ENCODE measurements at places on chromosomes 16 and 17.

- no peak for DNase-seq
Observed at GRCh38 chr17:4006745-4007211, 42.5 kb upstream of the ATP2A3 start.

DNA sequence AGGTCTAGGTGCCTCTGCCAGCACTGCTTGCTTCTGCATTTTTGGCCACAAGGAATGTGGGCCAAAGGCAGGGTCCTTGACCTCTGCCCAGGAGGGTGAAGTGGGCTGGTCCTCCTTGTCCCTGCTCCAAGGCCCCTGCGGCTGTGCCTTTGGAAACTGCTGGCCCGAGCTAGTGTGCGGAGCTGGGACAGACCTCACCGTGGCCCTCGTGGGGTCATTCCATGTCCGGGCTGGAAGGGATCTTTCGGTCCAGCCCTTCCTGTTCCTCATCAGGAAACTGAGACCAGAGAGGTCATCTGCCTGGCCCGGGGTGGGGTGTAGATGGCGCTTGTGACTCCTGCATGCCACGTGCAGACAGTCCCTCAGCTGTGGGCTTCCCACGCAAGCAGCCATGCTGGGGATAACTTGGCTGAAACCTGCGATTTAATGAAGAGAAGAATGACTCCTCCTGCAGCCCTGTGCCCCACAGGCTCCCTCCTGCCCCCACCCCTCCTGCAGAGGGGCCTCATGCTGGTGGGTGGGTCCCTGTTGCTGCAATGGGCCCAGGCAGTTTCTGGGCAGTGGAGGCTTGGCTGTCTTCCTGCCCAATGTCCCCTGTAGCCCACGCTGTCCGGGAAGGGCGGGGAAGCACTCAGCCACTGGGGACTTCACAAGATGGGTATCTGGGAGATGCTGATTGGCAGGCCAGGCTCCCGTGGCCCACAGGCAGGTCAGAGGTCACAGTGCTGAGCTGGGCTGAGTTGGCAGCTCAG, 245.2 kb downstream of the SEC14L1 start:
- no peak for DNase-seq

DNA sequence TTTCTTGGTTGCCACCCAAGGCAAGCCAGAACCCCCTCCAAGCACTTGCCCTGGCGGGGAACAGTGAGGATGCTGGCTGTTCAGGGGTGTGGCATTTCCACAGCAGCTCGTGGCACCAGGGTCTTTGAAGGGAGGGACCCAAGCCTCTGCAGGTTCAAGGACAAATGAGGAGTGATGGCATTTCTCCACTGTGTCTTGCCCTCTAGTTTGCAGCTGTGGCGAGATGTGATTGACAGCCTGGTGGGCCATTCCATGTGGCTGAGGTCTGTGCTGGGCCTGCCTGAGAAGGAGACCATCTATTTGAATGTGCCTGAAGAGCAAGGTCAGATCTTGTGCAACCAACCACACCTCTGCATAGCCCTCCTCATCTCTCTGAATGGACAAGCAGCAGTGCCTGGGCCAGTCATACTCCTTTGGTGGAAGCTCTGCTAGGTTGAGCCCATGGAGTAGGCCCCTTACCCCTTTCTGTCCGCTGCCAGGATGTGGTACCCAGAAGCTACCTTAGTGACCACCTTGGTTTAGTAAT, 4.5 kb upstream of the EPN3 start:
- DNase-seq, result no peak

DNA sequence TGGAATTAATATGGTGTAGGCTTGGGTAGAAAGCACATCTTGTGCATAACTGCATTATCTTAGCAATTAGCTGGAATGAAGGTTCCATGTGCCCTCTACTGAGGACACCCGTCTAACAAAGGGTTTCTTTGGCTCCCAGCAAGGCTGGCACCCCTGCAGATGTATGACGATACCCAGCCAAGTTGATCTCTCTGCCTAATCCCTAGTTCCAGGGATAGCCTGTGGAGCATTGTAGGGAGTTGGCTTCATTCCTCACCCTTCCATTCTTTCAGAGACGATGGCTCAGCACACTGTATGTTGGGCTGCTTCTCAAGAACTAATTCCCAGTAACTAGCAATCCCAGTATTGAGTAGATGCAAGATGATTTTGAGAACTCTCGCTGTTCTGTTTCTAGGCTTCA, 182.5 kb downstream of the SNX29 start:
- no peak for DNase-seq

DNA sequence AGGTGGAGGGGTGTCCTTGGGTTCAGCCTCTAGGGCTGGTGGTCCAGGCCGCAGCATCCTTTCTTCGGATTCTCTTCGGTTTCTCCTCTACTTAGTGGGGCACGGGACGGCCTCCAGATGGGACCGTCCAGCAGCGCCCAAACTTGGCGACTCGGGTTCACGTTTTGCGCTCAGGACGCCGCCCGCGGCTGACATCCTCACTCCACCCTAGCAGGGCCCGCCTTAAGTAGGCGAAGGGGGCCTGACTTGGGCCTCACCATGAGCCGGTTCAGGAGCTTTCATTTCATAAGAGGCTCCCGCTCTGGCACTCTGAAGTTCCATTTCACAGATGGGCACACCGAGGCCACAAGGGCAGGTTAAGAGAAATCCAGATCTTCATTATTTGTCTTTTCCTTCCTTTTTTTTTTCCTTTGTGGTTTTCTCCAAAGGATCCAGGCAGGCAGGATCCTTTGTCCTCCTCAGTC, 141.2 kb downstream of the SEC14L1 start:
- no peak for DNase-seq

DNA sequence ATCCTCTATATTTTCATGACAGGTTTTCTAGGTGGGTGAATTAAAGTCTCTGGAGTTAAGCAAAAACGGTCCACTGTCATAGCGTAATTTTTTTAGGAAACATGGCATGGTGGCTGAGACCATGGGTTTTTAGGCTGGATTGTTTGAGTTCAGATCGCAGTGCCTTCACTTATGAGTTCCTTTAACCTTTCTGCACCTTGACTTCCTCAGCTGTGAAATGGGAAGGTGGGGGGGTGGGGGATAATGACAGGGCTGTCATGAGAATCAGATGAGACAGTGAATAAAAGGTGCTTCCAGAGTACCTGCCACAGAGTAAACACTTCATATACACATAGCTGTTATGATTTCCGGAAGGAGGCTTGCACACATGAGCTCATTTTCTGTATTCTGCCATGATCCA, 11.8 kb downstream of the PRCD start:
- no peak for DNase-seq
